ENCODE measurements at places on chromosomes 16 and 17. TPM values are rescaled to one million over a fixed set of nuclear protein-coding genes. Genes with fewer than 3 reads are reported as not detected.

The EME1 gene
- 3.7 TPM for total RNA-seq

The FGF11 gene
- 2.5 TPM for total RNA-seq

The C16orf92 gene
- not detected for total RNA-seq

The SLC12A3 gene
- total RNA-seq: not detected

The TIMP2 gene
- total RNA-seq: 51.9 TPM

The CCL4 gene
- total RNA-seq: not detected

The ITFG1 gene
- 151 TPM for total RNA-seq

The TNP2 gene
- not detected for total RNA-seq

The UBE2G1 gene
- total RNA-seq: 28.4 TPM

The FBRS gene
- total RNA-seq: 22.0 TPM

The MYL11 gene
- not detected for total RNA-seq

The MT1E gene
- 365 TPM for total RNA-seq

The SMYD4 gene
- 7.9 TPM for total RNA-seq

The PRDM7 gene
- not detected for total RNA-seq

The RGS9 gene
- total RNA-seq: 0.56 TPM

The WIPI1 gene
- total RNA-seq: 162 TPM

The CCDC137 gene
- total RNA-seq: 13.8 TPM

The C16orf54 gene
- total RNA-seq: not detected

The KRT9 gene
- not detected for total RNA-seq

The LRRC37A gene
- 3.1 TPM for total RNA-seq

The C17orf50 gene
- total RNA-seq: not detected

The HOXB4 gene
- total RNA-seq: 0.96 TPM

The SNX20 gene
- total RNA-seq: not detected

The NT5M gene
- 2.5 TPM for total RNA-seq

The DHX58 gene
- 13.2 TPM for total RNA-seq

The ZDHHC1 gene
- total RNA-seq: 5.4 TPM

The CD300H gene
- not detected for total RNA-seq

The ADGRG3 gene
- not detected for total RNA-seq

The DBNDD1 gene
- 2.3 TPM for total RNA-seq

The LGALS9B gene
- not detected for total RNA-seq

The CHST6 gene
- total RNA-seq: 0.77 TPM

The SLC7A6OS gene
- total RNA-seq: 9.9 TPM

The ADAP2 gene
- total RNA-seq: 7.9 TPM

The TRIM72 gene
- total RNA-seq: not detected

The SRL gene
- total RNA-seq: 0.38 TPM

The CACNG5 gene
- total RNA-seq: not detected

The DNASE1L2 gene
- 0.58 TPM for total RNA-seq

The RCVRN gene
- not detected for total RNA-seq

The EVPLL gene
- total RNA-seq: not detected

The PDILT gene
- not detected for total RNA-seq
